ENCODE measurements at places on chromosomes 2 and 18.

- no peak for DNase-seq
Measured at GRCh38 chr2:238971318-238972145, 123.6 kb downstream of the TWIST2 start.

DNA sequence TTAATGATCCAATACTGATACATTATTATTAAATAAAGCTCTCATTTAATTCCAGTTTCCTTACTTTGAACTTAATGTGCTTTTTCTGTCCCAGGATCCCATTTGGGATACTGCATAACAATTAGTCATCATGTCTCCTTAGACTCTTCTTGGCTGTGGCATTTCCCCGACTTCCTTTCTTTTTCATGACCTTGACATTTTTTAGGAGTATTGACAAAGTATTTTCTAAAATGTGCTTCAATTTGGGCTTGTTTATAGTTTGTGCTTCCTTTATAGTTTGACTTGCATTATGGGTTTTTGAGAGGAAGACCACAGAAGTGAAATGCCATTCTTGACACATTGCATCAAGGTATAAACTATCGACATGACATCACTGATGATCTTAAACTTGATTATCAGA lies 46.1 kb upstream of the KIF5C start:
- DNase-seq = no peak

DNA sequence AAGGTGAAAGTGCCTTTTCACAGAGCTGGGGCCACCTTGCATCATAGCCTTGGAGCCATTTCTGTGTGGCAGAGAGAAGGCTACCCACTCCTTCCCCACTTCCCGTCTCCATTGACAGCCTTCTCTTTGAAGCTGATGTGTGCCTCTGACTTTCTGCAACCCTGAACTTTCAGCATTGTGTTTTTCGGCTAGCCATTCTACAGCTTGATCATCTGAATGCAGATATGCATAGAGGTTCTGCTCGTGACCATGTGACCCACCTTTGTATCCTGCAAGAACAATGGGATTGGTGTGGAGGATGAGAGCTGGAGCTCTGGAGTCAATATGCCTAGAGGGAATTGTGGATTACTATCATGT lies 69.1 kb upstream of the KCNE4 start:
- no peak for DNase-seq

DNA sequence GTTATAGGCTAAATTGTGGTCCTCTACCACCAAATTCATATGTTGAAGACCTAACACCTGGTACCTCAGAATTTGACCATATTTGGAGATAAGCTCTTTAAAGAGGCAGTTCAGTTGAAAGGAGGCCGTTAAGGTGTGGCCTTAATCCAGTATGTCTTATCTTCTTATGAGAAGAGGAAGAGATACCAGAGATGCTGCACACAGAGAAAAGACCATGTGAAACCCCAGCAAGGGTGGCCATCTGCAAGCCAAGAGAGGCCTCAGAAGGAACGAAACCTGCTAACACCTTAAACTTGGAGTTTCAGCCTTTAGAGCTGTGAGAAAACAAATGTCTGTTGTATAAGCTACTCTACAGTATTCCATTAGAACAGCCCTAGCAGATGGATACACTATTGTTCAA lies 528.1 kb upstream of the DCC start:
- no peak for DNase-seq

DNA sequence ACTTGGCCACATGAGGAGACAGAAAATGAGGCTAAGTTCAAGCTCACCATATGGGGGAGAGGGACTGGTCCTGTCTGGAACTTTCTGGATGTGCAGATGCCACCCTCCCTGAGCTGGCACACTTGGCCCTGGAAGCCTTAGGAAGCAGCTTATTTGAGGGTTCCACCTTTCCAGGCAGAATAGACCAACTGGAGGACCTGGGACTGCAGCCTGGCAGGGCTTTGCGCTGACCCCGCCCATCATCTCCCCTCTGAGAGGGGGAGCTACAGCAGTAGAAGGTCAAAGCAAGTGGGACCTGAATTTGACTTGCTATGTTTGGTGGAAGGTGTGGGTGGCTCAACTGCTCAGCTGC lies 39.5 kb downstream of the TMEM17 start:
- DNase-seq = no peak

GRCh38 chr2:7860693-7861092 lies 821.2 kb upstream of the ID2 start:
- no peak for DNase-seq

- no peak for DNase-seq
Measured at GRCh38 chr2:7014174-7014640, 97.0 kb downstream of the RNF144A start.

- DNase-seq = no peak
Measured at GRCh38 chr2:38187541-38188011, 111.6 kb upstream of the CYP1B1 start.

DNA sequence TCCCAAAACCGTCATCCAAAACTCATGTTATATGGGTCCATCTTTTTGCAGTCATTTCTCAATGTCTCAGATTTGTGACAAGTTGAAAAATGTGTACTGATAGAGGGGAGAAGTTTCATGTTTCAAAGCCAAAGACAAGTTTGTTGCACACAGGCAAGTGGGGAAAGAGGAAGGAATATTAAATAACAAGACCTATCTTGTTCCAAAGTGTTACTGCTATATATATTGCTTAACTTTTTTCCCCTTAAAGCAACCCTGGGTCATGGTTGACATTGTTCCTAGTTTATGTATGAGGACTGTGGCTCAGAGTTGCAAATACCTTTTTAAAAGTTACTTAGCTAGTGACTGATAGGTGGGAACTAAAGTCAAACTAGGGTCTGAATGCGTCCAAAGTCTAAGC lies 1.7 kb downstream of the ITGA4 start:
- DNase-seq = no peak

- DNase-seq = no peak
Measured at GRCh38 chr2:45259547-45260160, 250.4 kb upstream of the SIX2 start.

DNA sequence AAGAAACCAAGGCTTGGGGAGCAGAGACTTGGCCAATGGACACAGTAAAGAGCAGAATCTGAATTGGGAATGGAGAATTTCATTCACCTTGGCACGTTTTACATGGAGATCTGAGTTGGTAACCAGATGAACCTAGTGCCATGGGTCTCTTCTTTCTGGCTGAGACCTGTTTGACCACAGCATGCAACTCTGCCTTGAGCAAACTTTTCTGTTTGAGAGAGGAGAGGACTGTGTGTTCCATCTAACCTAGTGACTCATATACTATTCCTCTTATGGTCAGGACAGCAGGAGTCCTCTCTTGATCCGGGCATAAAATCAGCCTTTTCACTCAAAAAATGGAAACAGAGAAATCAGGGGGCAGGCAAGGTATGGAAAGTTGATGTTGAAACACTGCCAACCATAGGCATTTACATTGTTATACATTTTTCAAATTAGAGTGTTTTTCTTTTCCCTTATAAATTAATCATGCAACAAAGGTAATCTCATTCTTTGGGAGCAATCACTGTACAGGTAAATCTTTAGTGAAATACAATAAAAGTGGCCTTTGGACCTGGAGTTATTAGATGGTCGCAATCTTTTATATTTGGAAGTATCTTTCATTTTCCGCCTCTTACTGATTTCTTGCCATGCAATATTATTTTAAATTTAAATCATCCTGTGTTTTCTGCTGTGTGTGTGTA lies 86.7 kb downstream of the NRP2 start:
- no peak for DNase-seq

DNA sequence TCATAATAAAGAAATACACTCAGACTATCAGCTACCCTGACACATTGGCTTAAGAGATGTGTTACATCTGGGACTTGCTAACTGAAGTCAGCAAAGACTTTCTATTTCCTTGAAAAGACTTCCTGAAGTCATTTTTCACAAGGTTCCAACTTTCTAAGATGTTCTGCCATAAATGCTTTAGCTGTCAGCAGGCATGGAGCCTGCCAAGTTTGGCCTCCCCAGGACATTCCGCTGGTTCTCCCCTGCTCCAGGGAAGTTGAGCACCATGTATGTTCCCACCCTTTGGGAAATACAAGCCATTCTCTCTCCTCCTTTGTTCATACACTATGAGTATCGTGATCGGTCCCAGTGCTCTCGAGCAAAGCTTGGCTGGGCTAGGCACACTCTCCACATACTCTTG lies 202.7 kb upstream of the CCDC68 start:
- no peak for DNase-seq

DNA sequence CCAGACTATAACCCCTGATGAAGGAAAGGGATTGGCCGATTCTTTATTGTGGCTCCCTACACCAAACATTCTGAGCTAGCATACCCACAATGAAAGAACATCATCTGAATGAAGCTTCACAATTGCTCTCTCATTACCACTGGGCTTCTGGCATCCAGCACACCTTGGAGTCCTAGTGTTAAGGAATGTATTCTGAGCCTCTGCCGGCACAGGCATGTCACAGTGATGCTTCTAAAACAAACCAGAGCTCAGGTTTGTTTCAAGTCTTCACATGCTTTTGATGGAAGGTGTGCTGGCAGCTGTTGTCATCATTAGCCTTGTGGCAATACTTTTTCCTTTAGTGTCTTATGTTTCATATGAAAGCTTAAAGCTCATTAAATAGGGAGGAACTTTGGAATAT lies 76.3 kb upstream of the RBBP8 start:
- no peak for DNase-seq

- no peak for DNase-seq
Measured at GRCh38 chr18:45277908-45278307, 337.4 kb upstream of the SLC14A2 start.

DNA sequence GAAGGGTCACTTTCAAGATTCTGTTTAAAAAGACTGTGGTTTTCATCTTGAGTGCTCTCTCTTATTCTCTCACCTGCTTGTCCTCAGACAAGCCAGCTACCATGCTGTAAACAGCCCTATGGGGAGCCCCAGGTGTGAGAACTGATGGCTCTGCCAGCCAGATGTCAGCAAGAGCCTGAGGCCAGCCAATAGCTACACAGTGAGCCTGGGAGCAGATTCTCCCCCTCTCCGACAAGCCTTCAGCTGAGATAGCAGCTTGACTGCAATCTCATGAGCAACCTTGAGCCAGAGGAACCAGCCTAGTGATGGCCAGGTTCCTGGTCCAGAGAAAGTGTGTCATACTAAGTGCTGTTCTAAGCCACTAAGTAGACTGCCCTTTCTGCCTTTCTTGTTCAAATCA lies 272.1 kb downstream of the NAPG start:
- DNase-seq = no peak

DNA sequence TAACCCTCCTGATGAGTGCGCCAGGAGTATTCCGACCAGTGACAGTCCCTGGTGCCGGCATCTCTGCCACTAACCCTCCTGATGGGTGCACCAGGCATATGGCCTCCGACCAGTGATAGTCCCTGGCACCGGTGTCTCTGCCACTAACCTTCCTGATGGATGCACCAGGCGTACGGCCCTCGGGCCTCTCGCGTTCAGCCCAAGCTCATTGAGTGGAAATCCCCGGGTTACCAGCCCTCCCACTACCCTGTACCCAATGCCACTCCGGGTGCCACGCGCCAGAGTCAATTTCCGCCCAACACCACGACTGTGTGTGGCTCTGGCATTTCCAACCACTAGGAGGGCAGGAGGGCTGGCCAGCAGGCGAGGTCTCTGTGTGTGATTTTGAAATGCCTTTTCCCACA lies 11.7 kb upstream of the GPC1 start:
- DNase-seq = no peak

GRCh38 chr2:203578759-203579643 lies 43.9 kb upstream of the RAPH1 start:
- no peak for DNase-seq

GRCh38 chr2:72781480-72781879 lies 44.4 kb downstream of the EXOC6B start:
- DNase-seq = no peak

DNA sequence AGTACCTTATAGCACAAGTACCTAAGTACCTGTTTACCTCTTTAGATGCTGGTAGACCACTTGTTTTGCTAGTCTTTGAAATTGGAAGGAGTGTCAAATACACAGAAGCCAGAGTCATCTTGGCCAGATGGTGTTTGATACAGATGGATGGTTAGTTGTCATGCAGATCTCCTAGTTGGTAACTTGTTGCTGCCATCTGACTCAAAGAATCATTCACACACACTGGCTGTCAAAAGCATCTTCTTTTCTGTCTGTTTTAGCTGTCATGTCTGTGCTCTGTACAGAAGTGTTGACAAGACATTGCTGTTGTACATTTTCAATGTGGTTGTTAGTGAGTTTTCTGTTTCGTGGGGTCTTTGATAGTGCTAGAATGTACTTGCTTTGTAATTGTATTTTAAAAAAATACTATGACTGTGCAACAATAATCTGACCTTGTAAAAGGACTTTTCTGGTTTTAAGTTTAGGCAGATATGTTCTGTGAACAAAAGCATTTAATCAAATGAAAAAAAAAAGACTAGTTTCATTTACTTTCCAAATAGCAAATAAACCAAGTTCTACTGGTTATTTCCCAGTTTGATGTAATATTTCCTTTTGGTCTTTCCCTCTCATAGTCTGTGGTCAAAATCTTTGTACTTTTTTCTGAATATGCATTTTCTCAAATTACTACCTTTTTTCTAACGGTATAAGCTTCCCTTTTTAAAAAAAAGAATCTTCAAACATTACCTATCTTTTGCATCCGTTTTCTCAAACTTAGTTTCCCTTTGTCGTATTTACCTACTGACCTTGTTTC lies 39.9 kb downstream of the TANK start:
- DNase-seq = no peak

GRCh38 chr2:45397292-45397691 lies 213.8 kb downstream of the SRBD1 start:
- DNase-seq = no peak

DNA sequence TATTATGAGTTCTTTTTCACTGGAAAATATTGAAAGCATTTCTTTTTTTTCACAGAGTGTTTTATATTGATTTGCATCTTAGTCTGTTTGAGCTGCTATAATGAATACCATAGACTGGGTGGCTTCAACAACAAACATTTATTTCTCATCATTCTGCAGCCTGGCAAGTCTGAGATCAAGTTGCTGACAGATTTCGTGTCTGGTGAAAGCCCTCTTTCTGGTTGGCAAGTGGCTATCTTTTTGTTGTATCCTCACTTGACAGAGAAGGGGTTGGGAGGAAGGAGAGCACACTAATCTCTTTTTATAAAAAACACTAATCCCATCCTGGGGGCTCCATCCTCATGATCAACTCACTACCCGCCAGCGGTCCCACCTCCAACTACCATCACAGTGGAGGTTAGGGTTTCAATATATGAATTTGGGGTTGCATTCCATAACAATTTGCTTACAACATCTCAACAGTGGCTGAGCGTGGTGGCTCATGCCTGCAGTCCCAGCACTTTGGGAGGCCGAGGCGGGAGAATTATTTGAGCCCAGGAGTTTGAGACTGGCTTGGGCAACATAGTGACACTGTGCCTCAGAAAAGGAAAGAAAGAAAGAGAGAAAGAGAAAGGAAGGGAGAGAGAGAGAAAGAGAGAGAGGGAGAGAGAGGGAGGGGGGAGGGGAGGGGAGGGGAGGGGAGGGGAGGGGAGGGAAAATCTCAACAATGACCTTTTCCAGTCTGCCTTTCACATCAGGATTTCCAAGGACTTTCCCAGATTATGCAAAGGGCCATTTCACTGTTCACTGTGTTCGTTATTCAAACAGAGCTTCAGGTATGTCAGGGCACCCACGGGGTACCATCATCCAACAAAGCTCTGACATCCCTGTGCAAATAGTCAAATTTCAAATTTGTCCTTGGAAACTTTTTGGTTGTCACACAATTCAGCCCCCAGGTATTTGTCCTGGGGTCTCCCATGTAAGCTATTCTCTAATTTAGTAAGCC lies 111.1 kb downstream of the AP1S3 start:
- DNase-seq = no peak
